ENCODE measurements at places on chromosomes 2 and 18.

- no peak for DNase-seq
Measured at GRCh38 chr2:51329512-51329911, 297.6 kb upstream of the NRXN1 start.

- peak; percentile 30 for DNase-seq
Measured at GRCh38 chr2:170929686-170930050, 615 bp downstream of the GORASP2 start.

- DNase-seq, result peak; percentile 61
Measured at GRCh38 chr2:82795446-82795845, 1663.6 kb downstream of the SUCLG1 start.

GRCh38 chr2:82494739-82495138 is 1964.3 kb downstream of the SUCLG1 start:
- DNase-seq, result no peak

GRCh38 chr2:108944601-108945331 is 44.3 kb downstream of the EDAR start:
- DNase-seq, result no peak

DNA sequence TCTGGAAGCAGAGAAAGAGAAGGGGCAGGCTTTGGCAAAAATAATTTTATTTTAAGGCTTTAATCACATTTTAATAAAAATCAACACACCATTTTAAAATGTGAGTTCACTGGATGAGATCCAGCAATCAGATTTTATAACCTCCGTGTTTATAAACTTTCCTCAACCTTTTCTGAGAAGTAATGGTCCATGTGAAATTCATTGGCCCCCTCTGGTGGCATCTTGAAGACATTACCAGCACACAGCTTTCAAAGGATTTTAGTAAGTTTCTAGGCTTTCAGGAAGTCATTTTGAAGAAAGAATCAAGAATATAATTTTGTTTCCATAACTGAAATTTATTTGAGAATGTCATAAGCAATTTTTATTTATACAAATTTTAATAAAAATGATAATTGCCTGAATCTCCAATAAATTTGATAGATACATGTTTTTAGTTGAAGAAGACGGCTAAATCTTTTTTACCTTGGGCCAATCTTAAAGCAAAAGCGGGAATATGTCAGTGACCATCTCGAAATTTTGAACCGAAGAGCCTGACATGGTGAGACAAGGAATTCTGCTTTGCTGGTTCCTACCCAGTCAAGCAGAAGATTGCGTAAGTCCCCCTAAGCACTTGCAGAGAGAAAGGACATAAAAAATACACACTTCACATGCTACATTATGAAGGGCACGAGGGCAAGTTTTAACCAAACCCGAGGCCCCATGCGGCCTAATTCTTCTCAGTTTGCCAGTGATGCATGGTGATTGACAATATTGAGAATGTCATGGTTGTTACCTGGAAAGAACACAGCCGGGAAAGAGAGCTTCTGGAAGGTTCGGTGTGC is 128.4 kb upstream of the CBLN2 start:
- peak; percentile 52 for DNase-seq

GRCh38 chr2:238418196-238418998 is 8.3 kb upstream of the ASB1 start:
- peak; percentile 69 for DNase-seq
